ENCODE measurements at places on chromosomes 2 and 18. TPM values are rescaled to one million over a fixed set of nuclear protein-coding genes. Genes with fewer than 3 reads are reported as not detected.

- DNase-seq, result no peak
These were observed 93.1 kb downstream of the SPATS2L start for GRCh38 chr2:200399636-200400035.

DNA sequence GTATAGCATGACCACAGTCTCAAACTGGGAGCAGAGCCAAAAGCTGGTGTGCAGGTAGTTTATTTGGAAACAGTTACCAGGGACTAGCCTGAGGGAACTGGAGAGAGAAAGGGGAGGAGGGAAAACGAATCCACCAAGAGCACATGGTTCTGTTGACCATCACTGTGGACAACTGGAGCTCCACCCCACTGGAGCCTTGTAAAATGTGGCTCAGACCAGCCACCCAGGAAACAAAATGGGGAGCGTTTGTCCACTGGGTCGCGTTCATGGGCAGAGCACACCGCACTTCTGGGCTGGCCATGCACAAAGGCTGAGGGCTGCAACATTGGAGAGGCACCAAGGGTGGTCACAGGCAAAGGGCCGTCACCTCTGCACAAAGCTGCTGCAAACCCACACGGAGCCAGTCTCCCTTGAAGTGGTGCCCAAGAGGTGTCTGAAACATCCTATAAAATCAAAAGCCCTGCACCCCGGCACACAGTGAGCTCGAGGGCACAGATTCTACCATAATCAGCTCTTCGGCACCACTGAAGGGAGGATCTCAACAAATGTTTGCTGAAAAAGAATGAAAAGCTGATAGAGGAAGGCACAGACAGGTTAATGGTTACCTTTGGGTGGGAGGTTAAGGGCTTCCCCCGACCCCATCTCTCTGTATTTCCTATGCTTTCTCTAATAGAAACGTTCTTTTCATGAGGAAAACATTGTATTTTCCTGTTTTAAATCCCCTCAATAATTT, 192.9 kb downstream of the INHBB start:
- no peak for DNase-seq

GRCh38 chr2:28399956-28400355, 7.3 kb downstream of the FOSL2 start:
- DNase-seq, result no peak

DNA sequence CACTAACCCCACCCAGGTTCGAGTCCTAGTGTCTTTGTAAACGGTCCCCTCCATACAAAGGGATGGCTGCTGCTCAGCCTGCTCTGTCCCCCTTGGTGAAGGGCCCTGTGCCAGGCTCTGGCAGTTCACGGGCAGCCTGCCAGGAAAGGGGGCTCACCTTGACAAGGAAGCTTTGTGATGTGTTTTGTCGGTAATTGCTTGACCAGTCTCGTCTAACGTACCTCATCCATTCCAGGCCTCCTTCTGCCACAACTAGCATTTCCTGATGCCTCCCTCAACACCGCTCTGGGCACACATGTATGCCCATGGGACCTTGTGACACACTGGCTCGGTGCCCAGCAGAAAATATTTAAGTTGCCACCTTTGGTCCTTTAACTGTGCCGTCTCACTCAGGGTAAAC, 171.9 kb downstream of the KLHL29 start:
- DNase-seq, result no peak

The IGFBP2 gene
- 172 TPM for total RNA-seq

The SIX2 gene
- total RNA-seq, result 3.3 TPM

The TP53I3 gene
- 35.5 TPM for total RNA-seq

DNA sequence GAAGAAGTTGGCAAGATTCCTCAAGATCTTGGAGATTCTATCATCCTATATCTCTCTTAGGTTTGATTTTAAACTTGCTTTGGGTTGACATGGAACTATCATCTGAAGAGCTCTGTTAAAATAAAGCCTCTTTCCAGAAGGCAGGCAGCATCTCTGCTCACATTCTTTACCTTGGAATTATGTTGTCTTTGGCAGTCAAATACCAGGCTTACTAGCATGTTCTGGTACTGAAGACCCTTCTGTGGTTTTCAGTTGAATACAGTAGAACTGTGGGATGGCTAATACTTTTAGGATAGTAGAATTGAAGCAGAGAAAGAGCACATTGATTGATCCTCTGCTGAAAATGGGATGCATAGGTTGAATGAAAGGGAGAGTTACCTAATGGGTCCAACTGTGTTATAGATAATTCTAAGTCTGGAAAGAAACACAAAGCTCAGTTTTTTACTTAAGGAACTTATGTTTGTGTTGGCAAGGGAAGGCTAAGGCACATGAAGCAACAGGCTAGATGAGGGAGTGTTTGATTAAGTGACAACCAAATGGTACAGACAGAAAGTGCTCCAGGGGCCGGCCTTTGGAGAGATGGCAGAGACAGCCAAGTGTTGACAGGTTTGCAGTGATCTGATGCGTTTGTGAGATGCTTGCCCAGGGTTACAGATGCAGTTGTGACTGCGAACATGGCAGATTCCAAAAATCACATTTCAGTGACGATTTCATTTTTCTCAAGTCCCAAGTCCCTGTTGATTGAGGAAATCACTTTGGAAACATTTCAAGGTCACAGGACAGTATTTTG, 397.9 kb downstream of the MEIS1 start:
- DNase-seq, result peak; percentile 46

The PDE11A gene
- total RNA-seq, result 0.62 TPM

The ASXL3 gene
- total RNA-seq, result 8.2 TPM

- DNase-seq, result no peak
These were observed 79.0 kb upstream of the SCG2 start for GRCh38 chr2:223681125-223681524.

- DNase-seq, result peak; percentile 39
These were observed 28.6 kb downstream of the IGFBP2 start for GRCh38 chr2:216661639-216662375.

- DNase-seq, result peak; percentile 89
These were observed 217.2 kb upstream of the OSR1 start for GRCh38 chr2:19575641-19576040.

The SLC5A7 gene
- total RNA-seq, result 0.22 TPM

- DNase-seq, result no peak
These were observed 44.4 kb upstream of the HPCAL1 start for GRCh38 chr2:10258326-10258725.

- no peak for DNase-seq
These were observed 85.0 kb downstream of the BOD1L2 start for GRCh38 chr18:57231864-57232263.
